Activated CD8-positive, alpha-beta memory T cell treated with anti-CD3 and anti-CD28 coated beads, Interleukin-2, amount 50 U/mL, for 4 hours (primary cell): ENCODE measurements at places on chromosomes 7 and 10.

GRCh38 chr7:43511029-43511428 lies 71.9 kb upstream of the STK17A start:
- no peak for DNase-seq

DNA sequence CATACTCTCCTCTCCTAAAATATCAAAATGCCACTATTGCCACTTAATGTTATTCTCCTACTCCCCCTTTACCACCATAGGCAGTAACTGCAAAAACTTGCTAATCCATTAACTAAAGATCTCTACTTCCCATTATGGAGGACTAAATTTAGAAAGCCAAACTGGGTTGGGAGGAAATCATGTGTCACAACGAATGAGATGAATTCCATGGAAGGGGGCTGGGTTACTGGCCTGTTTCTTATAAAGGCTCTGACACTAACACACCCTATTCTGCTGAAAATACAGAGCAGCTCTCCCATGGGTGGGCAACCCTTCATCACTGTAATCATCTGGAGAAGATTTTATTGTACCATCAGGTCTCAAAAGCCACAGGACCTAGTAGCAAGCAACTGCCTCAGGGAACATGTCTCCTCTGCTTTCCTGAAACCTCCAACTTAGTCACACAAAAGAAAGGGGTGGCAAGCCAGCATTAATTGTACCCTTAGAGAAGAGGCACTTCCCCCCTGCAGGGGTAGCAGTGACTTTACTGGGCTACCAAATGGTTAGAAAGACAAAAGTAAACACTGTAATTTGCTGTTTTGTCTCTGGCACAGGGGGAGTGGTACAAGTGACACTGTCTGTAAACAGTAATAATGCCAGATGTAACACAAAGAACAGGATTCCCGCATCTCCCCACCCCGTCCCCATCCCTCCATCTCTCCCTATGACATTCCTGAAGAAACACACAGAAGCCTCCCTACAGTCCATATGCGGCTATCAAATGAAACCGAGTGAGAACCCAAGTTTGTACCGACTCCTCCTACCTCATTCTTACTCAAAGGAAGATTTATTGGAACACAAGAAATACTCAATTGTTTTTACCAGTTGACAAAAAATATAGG lies 81.6 kb downstream of the ARMH3 start:
- no peak for DNase-seq

DNA sequence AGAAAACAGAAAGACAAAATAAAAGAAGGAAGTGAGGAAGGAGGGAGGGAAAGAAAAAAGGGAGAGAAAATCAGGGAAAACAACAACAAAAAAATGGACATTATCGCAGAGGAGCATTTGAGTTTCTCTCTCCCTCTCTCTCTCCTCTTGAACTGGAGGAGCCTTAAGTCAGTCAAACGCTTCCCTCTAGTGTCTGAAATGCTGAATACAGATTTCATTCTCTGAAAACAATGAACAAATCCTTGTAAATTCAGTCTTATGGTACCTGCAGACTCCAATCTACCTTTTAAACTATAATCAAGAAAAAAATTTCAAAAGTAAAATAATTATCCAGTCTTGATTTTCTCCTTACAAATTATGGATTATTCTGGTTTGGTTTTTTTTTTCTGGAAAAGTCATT lies 89.2 kb upstream of the PFKP start:
- no peak for DNase-seq

DNA sequence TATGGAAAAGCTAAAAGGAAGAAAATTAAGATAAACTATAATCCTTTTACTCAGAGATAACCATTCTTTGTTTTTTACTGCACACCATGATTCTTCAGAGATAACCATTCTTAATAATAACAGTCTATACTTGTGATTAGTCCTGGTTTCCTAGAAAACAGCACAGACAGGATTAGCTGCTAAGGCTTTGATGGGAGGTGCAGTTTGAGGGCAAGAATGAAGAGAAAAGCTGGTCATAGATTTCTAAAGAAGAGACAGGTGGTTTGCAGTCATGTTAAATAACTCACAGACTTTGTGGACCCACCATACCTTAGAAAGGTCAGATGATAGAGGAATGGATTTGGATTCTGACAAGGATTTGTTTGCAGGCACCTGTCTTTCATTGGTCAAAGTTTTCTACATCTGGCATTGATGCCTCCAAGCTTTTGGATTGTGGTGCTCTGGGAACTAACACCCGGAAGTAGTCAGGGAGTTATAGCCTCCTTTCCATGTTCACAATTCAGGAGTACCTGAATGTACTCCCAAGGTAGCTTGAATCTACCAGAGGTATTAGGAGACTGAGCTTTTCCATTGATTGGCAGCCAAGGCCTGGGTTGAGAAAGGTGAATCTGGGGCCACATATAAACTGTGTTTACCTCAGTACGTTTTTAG lies 3.7 kb downstream of the SMC3 start:
- DNase-seq, result no peak

- DNase-seq, result no peak
These were observed 28.9 kb upstream of the INHBA start for GRCh38 chr7:41731493-41732435.

GRCh38 chr7:99111591-99111990 lies 32.3 kb downstream of the SMURF1 start:
- no peak for DNase-seq

DNA sequence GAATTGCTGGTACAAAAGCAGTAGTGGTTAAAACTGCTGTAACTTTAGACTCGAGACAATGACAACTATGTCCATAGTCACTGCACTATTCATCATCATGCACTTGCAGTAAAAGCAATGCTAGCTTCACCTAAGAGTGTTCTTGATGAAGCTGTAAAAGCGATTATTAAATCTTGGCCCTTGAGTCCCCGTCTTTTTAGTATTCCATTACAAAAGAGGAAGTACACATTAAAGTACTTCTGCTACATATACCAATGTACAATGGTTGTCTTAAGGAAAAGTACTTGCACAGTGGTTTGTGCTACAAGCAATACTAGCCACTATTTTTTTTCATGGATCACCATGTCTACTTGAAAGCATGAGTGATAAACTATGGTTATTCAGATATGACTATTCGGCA lies 78.3 kb downstream of the ATAD1 start:
- no peak for DNase-seq

DNA sequence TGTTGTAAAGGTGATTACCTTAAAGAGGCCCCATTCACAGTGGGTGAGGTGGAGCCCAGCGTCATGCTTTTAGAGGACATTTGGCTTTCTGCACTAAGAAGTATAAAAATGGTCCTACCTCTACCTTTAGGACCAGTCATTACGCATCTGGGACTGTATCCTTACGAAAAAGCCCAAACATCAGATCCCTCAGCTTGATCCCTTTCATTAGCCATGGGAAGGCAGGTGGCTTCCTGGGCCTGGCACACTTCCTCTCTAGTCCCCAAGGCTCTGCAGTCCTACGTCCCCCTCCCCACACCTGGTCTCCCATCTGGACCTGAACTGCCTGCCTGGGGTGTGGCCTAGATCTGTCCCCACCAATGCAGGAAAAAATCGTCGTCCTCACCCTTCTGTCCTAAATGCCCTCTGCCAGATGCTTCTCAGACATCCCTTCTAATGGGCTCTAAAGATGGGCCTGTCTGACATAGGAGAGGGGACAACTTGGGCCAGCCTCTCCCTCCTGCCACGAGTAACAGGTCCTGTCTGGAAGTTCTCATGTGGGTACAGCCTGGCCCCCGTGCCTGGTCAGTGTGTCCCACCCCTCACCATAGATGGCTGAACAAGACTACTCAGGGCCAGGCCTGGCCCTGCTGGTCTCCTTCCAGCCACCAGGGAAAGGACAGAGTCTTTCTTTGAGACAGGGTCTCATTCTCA lies 11.8 kb upstream of the SLC18A3 start:
- DNase-seq, result no peak

- DNase-seq, result no peak
These were observed 537.9 kb upstream of the FOXK1 start for GRCh38 chr7:4144172-4144701.

- no peak for DNase-seq
These were observed 42.2 kb upstream of the MAGI2 start for GRCh38 chr7:79495544-79496272.

GRCh38 chr10:92692080-92692671 lies 2.4 kb downstream of the HHEX start:
- DNase-seq, result no peak

- no peak for DNase-seq
These were observed 461.2 kb upstream of the MBL2 start for GRCh38 chr10:53233749-53234148.

- DNase-seq, result no peak
These were observed 747.8 kb downstream of the GRID1 start for GRCh38 chr10:85618841-85619240.

DNA sequence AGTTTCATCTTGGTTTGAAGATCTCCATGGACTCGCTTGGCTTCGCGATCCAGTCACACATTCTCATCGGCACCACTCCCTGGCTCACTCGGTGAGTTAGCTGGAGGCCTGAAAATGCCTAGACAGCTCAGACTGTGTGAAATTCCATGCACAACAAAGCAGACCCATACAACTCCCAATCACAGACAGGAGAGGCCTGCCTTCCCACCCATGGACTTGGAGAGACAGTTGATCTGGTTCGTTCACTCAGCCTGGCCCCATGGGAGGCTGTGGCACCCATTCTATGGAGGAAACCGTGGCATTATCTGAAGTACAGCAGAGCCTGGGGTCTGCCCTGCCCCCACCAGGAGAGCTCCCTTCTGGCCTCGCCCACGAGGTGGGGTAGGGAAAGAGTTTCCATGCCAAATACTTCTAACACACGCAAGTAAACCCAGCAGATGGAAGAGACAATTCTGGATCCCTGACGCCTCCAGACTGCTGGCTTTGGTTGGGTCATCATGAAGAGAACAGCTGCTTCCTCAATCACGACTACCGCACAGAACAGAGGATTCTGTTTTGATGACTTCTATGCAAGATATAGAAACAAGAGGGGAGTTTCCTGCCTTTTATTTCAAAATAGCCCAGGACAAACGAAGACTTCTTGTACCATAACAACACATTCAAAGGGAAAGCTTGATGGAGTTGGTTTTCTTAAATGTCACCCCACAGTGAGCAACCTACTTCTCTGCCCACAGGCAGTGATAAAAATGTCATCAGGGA lies 15.9 kb downstream of the FAM53B start:
- no peak for DNase-seq

DNA sequence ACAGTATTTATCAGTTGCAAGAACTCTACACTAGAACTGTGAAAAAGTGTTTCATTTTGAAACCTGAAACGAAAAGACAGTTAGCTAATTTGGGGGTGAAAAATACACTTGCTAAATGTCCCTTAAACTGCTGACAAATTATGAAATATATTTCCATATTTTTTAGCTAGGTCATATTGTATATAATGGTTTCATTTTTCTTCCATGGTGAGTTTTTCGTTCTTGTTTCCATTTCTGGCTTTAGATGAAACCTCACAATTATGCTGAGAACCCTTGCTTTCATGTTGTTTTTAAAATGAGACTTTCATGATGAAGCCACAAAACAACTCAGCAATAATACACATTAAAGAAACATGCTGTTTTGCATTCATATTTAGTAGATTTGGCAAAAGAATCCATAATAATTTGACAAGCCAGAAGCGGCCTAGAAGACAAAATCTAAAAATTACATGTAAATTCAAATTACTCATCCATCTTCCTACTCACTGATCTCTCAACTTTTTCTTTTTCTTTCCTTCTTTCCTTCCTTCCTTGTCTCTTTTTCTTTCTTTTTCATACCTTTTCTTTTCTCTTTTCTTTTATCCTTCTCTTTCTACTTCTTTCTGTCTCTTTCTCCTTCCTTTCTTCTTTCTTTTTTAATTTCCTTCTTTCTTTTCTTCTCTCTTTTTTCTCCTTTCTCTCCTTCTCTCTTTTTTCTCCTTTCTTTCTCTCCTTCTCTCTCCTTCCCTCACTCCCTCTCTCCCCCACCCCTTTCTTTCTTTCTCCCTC lies 46.5 kb upstream of the ITGB8 start:
- no peak for DNase-seq

GRCh38 chr10:34507217-34507616 lies 307.9 kb downstream of the PARD3 start:
- no peak for DNase-seq

- DNase-seq, result no peak
These were observed 610.3 kb downstream of the PTPRN2 start for GRCh38 chr7:157977306-157977705.

- no peak for DNase-seq
These were observed 1290.3 kb downstream of the XPNPEP1 start for GRCh38 chr10:108633046-108633445.

DNA sequence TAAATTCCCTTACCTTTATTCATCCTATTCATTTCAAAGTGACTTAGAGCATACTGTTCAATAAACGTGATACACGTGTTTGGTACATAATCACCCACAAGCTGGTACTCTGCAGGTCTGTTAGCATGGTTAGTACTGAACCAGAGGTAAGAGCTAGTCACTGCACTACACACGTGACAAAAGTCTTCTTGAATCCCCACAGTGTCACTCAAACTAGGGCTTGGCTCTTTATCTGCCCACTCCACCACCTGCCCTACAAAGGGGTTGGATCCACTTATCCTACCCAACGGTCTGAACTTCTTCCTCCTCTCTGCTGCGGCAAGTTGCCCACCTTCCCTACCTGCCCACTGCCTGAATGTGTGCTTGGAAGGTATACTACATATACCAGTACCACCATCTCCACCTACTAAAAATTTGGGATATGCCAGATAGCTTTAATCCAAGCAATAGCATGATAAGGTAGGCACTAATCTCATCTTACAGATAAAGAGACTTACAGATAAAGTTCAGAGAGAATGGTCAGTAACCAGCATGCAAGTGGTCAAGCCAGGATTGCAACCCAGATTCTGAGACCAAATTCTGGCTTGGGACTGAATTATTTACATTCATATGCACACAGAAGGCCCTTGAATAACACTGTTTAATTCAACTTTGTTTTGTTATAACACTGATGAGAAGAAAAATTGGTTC lies 92.2 kb downstream of the SGMS1 start:
- DNase-seq, result no peak

DNA sequence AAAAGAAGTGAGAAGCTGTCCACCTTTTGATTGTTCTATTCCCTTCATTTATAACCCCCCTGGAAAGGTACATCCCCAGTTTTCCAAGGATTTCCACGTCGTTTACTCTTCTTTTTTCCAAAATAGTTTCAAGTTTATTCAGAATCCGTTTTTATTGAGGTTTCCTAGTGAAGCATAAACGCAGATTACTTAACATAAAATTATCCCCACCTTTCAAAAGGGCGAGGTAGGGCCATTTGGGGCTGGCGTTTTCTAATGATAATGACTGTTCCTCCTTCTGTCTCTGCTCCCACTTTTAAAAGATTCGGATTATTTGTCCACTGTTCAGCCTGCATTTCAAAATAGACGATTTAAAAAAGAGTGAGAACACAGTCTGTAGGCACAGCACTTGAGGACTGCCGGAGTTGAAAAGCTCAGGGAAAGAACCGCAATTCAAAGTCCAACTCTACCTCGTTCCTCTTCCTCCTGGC lies 165.2 kb upstream of the PPP1R3A start:
- no peak for DNase-seq

- no peak for DNase-seq
These were observed 22.9 kb upstream of the NANOS1 start for GRCh38 chr10:119006451-119007210.

GRCh38 chr7:102933763-102934162 lies 21.0 kb downstream of the LRRC17 start:
- no peak for DNase-seq

GRCh38 chr7:153190986-153191385 lies 431.4 kb downstream of the ACTR3B start:
- no peak for DNase-seq

- DNase-seq, result no peak
These were observed 212.0 kb downstream of the CACNB2 start for GRCh38 chr10:18352175-18352574.
